IPS-NIHi11 (cell line): ENCODE measurements at places on chromosomes 13 and 19.

DNA sequence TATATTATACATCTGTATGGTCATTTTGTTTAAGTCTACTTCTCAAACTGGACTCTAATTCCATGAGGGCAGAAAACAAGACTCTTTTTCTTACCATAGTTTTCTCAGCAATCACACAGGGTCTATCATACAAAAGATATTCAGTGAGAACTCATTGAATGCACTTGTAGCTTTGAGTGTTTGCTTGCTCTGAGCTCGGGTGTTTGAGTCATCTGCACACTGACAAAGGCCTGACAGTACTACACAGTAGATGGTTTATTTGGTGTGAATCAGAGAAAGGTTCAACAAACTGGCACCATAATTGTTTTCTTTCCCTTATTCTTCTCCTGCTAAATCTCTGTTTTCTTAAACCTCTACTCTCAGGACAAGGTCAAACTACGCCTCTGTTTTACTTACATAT lies 586.4 kb downstream of the LMO7 start:
- no peak for DNase-seq

GRCh38 chr13:23384111-23384510 lies 49.4 kb downstream of the SACS start:
- no peak for DNase-seq

DNA sequence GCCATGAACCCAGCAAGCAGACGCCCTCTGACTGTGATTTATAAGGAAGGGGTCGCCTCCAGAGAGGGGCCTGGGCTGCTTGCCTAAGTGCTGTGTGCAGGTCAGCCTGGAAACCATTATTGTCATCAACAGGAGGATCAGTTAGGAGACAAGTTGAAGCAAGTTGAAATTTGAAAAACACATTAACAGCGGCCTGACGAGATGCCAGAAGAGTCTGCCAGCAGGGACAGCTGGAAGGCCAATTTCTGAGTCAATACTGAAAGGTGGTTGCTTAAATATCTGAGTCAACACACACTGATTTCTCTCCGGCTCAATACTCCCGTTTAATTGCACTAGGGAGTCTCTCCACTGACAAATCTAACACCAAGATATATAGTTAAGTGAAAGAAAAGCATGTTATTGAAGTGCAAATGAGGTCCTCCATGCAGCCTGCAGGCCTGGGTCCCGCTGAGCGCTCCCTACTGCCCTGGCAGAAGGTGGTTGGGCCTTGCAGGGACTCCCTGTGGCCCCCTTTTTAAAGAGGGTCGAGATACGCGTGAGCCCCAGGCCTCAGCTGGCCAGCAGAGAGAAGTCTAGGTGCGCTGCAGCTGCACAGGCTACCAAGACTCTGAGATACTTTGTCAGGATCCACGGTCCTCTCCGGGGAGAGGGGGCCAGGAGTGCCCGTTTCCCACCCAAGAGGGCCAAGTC lies 91.1 kb downstream of the RNASEH2B start:
- DNase-seq: no peak

GRCh38 chr19:15197275-15197941 lies 3.4 kb downstream of the NOTCH3 start:
- DNase-seq: no peak
